Femur (tissue), 1 donor: ENCODE measurements at places on chromosomes 4 and X.
A peak's percentile ranks its signal among the peaks of the same experiment; 100 is the strongest.

- DNase-seq, result no peak
These were observed 10.7 kb downstream of the USP9X start for GRCh38 chrX:41095908-41096307.

- DNase-seq, result no peak
These were observed 120.4 kb downstream of the TMEM164 start for GRCh38 chrX:110123331-110123782.

- no peak for DNase-seq
These were observed 135.7 kb upstream of the MAMLD1 start for GRCh38 chrX:150227321-150227860.

DNA sequence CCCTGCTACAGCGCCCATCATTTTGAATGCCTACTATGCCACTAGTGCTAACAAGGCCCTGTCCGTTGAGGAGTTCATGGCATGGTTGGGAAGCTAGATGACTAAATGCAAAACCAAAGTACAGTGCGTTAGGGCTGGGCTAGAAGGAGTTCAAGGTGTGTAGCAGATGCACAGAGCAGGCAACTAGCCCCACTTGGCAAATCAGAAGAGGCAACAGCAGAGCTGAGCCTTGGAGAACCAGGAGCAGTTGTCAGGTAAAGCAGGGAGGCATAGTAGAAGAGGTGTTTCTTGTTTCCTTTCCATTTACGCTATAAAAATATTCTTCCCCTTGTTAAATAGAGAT is 146.6 kb upstream of the CPEB2 start:
- DNase-seq, result no peak

GRCh38 chr4:54658252-54659093 is 716 bp downstream of the KIT start:
- DNase-seq, result peak; percentile 59

GRCh38 chr4:183823434-183823833 is 81.7 kb upstream of the STOX2 start:
- peak; percentile 55 for DNase-seq

- no peak for DNase-seq
These were observed 1097.0 kb downstream of the PDHA2 start for GRCh38 chr4:96936886-96937285.

GRCh38 chrX:19865567-19866363 is 21.6 kb downstream of the SH3KBP1 start:
- no peak for DNase-seq

GRCh38 chrX:70353514-70353913 is 63.6 kb downstream of the KIF4A start:
- DNase-seq, result no peak

DNA sequence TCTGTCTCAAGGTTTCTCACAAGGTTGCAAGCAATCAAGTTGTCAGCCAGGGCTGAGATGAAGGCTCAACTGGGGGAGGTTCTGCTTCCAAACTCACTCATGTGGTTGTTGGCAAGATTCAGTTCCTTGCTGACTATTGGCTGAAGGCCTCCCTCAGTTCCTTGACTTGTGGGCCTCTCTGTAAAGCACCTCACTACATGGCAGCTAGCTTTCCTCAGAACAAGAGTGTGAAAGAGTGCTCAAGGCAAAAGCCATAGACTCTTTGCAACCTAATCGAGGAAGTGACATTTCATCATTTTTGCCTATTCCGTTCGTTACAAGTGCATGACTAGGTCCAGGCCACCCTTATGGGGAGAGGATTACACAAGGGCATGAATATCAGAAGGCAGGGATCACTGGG is 52.0 kb downstream of the CXorf58 start:
- no peak for DNase-seq

DNA sequence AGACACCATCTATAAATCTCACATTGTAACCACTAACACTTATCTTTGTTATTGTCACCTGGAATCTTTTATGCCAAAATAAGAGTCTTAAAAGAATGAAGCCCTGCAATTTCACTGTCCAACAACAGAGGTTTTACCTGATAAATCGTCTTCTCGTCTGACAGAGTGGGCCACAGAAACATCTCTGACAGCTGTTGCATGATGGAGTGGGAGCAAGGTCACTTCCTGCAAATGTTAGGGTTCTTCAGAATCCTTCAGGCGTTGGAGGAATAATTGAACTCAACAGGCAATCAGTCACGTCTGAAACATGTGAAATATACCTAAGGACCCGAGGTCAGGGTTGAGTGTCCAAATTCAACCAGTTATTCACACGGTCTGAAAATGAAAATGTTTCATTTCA is 353.6 kb downstream of the TRIML1 start:
- DNase-seq, result no peak

GRCh38 chr4:153553819-153554170 is 87.6 kb downstream of the TMEM131L start:
- no peak for DNase-seq

- DNase-seq, result no peak
These were observed 202.7 kb upstream of the POU3F4 start for GRCh38 chrX:83305381-83305780.

- DNase-seq, result no peak
These were observed 79.5 kb downstream of the FAM184B start for GRCh38 chr4:17701882-17702281.

- no peak for DNase-seq
These were observed 21.4 kb upstream of the PPP2R2C start for GRCh38 chr4:6493658-6494304.

DNA sequence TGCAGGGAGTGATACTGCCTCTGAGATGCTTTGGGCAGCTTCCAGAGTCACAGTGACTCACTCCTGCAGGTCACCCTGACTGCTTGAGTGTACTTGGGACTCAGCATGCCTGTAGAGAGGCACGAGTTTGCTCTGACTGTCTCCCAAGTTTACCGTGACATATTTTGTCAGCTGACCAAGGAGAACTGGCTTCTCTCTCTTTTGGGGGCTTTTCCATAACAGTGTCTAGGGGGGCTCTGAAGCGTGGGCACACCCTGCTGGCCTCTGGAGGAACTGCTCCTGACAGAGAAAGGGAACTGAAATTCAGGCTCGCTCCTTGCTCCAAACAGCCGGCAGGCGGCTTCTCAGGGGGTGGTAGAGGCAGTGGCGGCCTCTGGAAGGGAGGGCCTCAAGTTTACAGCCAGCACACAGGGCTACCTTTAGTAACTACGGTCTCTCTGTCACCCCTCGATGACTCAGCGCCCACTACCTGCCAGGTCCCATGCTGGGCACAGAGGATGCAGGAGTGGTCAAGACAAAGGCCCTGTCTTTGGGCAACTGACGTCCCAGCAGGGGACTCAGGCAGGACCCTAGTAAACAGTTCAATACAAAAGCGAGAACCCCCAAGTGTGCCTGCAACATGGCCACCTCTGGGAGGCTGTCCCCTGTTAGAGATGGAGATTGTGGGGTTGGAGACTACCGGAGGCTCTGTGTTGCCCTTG is 17.8 kb downstream of the ZNF185 start:
- DNase-seq, result no peak

DNA sequence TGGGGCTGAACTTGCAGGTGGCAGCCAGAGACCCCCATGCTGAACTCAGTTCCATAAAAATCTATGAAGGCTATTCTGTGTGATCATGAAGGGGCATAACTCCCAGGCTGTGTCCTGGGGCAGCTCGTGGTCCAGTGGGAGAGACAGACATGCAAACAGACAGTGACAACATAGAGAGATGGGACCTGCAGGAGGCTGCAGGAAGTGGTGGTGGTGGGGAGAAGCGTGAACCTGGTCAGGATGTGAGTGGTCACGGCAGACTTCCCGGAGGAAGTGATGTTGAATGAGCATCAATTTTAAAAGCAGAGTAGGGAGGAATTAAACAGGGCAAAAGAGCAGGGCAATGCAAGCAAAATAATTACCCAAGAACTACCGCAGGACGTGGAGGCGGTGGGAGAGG is 23.2 kb upstream of the SORCS2 start:
- no peak for DNase-seq

- no peak for DNase-seq
These were observed 93.2 kb upstream of the AP1S2 start for GRCh38 chrX:15947648-15948317.

DNA sequence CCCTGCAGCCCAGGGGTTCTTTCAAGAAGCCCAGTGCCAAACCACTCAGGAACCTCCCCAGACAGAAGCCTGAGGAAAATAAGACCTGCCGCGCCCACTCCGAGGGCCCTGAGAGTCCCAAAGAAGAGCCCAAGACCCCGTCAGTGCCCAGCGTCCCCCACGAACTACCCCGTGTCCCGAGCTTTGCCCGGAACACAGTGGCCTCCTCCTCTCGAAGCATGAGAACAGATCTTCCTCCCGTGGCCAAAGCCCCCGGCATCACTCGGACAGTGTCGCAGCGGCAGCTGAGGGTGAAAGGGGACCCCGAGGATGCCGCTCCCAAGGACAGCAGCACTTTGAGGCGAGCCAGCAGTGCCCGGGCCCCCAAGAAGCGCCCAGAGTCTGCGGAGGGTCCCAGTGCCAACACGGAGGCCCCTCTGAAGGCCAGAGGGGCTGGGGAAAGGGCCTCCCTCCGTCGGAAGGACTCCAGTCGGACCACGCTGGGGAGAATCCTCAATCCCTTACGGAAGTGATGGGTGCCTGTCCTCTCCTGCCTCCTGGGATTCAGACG is 40.2 kb downstream of the FHDC1 start:
- no peak for DNase-seq

DNA sequence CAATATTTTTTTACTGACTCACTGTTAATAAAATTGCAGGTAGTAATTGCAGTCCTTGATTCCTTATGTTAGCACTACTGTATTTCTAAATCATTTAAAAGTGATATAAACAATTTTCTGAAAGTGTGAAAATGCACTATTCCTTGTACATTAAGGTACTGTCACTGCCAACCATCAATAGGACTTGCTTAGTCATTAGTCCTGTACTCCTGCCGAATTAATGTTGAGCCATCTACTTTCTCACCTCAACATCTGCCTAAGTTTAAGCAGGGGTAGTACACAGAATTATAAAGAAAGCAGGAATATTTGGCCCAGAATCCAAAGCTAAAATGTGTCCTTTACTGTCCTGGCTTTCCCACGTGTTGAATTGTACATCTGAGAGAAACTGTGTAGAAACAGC is 87.0 kb upstream of the TRPC3 start:
- no peak for DNase-seq

- DNase-seq, result no peak
These were observed 131.5 kb upstream of the NDP start for GRCh38 chrX:44104699-44105098.

DNA sequence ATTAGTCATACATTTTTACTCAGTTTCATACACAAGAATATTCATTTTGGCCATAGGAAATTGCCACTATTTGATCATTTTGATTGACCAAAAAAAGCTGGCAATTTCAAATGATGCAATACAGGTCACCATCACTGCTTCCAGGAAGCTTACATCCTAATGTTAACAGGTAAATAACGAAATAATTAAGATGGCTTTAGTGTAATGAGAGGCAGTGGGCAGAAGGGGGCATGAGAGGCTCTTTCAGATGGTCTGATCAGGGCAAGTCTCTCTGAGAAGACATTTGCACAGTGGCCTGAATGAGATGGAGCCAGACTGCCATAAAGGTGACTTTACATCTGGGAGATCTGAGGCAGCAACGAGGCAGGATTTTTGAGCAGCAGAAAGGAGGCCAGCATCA is 170.7 kb downstream of the SLIT2 start:
- no peak for DNase-seq

- DNase-seq, result no peak
These were observed 46.5 kb upstream of the RAB9B start for GRCh38 chrX:103878466-103879122.

- no peak for DNase-seq
These were observed 106.8 kb upstream of the MAGEA10 start for GRCh38 chrX:152245213-152245612.

DNA sequence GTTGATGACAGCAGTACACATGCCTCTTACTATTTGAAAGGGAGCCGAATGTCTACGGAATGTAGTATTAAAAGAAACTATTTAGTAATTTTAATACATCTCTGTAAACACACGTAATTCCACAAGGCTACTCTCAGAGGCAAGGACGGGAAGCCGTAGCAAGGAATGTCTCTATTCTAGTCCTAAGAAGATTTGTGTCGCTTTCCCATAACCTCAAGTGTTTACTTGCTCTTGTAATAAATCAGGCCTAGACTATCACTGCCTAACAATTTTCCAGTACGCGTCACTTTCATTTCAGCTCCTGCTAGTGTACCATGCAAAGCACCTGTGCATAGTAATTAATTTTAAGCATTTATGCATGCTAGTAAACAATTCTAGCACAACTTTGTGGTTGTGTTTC is 86.7 kb downstream of the OR13H1 start:
- DNase-seq, result no peak

- DNase-seq, result peak; percentile 95
These were observed at the start of gene RPS6KA3 for GRCh38 chrX:20266810-20267606. RPS6KA3 (minus strand) TSS chrX:20266909; CDS start chrX:20266632, 277 bp downstream.

DNA sequence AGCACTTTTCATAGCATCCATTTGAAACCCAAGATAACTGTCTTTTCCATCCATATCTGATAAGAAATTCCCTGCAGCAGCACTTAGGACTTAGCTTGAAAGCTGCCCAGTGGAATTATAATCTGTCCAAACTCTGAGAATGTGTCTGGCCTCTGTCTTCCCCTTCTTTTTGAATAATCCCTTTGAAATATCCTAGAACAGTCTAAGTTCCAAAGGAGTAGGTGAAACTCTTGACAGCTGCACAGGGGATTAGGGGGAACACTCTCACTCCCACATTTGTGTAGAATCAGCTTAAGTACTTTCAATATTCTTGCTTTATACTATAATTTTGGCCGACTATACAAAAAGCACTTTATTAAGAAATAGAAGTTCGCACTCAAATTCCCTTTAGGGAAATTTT is 157.7 kb downstream of the PAPSS1 start:
- no peak for DNase-seq

- no peak for DNase-seq
These were observed 250.7 kb downstream of the NAP1L3 start for GRCh38 chrX:93422693-93423092.

DNA sequence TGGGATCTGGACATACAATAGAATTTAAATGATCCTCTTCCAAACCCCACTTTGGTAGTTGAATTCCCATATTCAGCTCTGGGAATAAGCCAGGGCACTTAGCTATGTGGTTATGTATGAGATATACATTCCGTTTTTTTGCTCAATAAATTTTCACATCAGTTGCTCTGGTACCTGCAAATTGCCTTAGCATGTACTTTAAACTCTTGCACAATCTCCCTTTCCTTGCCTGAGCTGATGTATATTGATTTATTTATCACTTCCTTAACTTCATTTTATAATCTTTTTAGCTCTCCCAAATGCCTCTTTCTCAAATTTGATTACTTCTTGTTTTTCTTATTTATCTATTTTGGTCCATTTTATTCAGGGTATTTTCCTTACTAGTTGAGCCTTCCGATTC is 90.1 kb upstream of the AGA start:
- DNase-seq, result no peak

- DNase-seq, result no peak
These were observed 92.2 kb upstream of the MTM1 start for GRCh38 chrX:150476164-150476699.

- DNase-seq, result no peak
These were observed 18.8 kb downstream of the IL3RA start for GRCh38 chrX:1355131-1356046.

DNA sequence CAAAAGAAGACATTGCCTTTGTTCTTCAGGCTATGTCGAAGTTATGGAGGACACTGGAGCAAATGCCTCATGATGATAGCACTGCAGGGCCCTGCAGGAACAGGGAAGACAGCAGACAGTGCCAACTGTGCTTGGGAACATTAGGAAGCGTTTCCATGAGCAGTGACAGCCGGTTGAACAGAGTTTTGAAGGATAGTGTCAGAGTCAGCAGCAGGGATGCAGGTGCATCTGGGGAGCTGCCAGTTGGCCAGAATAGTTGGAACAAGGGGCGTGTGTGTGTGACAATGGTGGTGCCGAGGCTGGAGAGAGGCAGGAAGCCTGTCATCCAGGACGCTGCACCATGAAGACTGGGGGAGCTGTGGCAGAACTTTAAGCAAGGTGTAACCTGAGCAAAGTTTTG is 88.6 kb downstream of the SHROOM3 start:
- no peak for DNase-seq

- no peak for DNase-seq
These were observed 355.7 kb upstream of the GNPDA2 start for GRCh38 chr4:45082101-45082500.
